GM18507 (cell line): ENCODE measurements at places on chromosomes 1 and 21.

- DNase-seq = no peak
Observed at GRCh38 chr1:56825436-56825835, 6.2 kb upstream of the FYB2 start.

GRCh38 chr1:54149734-54150133 is 3.1 kb downstream of the CDCP2 start:
- no peak for DNase-seq

DNA sequence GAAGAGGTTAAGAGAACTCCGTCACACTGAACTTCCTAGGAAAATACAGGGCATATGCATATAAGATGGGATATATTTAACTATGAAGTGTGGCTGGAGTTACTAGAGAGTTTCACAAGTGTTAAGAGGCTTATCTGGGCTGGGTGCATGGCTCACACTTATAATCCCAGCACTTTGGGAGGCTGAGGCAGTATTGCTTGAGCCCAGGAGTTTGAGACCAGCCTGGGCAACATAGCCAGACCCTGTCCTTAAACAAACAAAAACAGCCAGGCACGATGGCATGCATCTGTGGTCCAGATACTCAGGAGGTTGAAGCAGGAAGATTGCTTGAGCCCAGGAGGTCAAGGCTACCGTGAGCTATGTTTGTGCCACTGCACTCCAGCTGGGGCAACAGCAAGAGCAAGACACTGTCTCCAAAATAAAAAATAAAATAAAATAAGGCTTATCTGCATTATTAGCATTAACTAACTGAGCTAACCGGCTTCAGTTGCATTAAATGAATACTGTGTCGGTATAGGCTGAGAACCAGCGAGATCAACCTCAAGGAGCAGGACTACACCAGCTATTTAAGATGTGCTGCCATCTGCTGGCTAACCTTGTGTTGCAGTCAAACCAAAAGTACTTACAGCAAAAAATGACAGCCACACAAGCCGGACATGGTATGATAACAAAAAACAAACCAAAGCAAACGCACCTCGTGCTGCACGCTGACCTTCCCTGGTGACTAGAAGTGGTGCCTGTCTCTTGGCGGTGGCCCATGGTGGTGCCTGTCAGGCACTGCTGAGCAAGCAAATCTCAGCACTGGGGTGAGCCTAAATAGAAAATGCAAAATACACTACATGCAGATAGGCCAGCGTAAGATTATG is 19.7 kb upstream of the RBBP5 start:
- DNase-seq = peak; percentile 32

- DNase-seq = no peak
Observed at GRCh38 chr1:108590441-108590840, 30.5 kb downstream of the EEIG2 start.

GRCh38 chr1:245690156-245690690 is 535.4 kb downstream of the KIF26B start:
- DNase-seq = no peak

DNA sequence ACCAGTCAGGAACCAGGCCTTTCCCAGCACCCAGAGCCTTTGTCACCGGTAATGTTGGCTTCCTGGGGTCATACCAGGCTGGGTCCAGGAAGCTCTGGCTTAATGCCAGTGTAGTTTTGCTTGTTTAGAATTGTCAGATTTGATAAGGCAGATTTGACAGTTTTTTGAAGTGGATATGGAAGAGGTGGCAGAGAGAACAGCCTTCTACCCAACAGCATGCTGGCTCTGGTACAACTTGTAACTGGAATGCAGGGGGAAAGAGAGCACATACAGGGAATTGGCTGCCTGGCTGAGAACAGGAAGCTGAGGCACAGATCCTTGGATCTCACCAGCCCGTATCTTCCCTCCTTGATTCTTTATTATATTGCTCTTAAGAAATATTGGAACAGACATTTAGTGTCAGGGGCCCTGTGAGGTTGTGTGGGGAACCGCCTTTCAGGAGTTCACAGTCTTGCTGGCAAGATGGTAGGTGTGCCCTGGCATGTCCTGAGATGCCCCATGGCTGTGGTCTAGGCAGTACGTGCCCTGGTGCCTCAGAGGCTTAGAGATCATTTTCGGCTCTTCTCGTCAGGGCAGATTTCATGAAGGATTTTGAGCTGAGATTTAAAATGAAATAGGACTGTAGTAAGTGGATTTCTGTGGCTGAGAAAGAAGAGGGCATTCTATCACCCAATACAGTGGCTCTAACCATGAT is 227.0 kb downstream of the PBX1 start:
- DNase-seq = no peak

GRCh38 chr1:6785728-6786505 is 663 bp downstream of the CAMTA1 start:
- no peak for DNase-seq

GRCh38 chr21:33962290-33962689 is 46.7 kb upstream of the ATP5PO start:
- no peak for DNase-seq
